ENCODE measurements at places on chromosomes 5 and 9.

- H3K27me3 ChIP-seq = peaks cover 36% of the 10 kb centered on the region
- no peak overlapping the region for H3K4me3 ChIP-seq
- H3K4me1 ChIP-seq = peaks cover 2% of the 10 kb centered on the region
- no peaks in the 10 kb centered on the region for H3K36me3 ChIP-seq
- no peak for DNase-seq
Observed at GRCh38 chr9:109242741-109243140, 75.7 kb upstream of the FRRS1L start.

- peaks cover 31% of the 10 kb centered on the region for H3K4me1 ChIP-seq
- H3K4me3 ChIP-seq = peak overlapping the region; percentile 49
- no peaks in the 10 kb centered on the region for H3K36me3 ChIP-seq
Observed at GRCh38 chr9:72304538-72304937, 60.5 kb downstream of the ZFAND5 start.

- H3K4me3 ChIP-seq = no peak overlapping the region
- H3K4me1 ChIP-seq = peaks cover 22% of the 10 kb centered on the region
- peak; percentile 39 for DNase-seq
- peaks cover 3% of the 10 kb centered on the region for H3K36me3 ChIP-seq
- peak overlapping the region; percentile 3 for H3K27ac ChIP-seq
Observed at GRCh38 chr9:33170464-33171415, 3.6 kb upstream of the B4GALT1 start.

- peaks cover 19% of the 10 kb centered on the region for H3K27me3 ChIP-seq
- H3K4me3 ChIP-seq = no peak overlapping the region
- DNase-seq = no peak
- no peak overlapping the region for H3K27ac ChIP-seq
- no peaks in the 10 kb centered on the region for H3K36me3 ChIP-seq
- H3K4me1 ChIP-seq = no peaks in the 10 kb centered on the region
Observed at GRCh38 chr9:72955126-72955455, 2.2 kb upstream of the ALDH1A1 start.

Data from T-helper 2 cell treated with Interferon-gamma antibody and Interleukin-4, amounts not matched to agents 5 μg/mL and 100 μg/mL, for 36 hours (primary cell).